ACHN (cell line): ENCODE measurements at places on chromosomes 3 and 15.

DNA sequence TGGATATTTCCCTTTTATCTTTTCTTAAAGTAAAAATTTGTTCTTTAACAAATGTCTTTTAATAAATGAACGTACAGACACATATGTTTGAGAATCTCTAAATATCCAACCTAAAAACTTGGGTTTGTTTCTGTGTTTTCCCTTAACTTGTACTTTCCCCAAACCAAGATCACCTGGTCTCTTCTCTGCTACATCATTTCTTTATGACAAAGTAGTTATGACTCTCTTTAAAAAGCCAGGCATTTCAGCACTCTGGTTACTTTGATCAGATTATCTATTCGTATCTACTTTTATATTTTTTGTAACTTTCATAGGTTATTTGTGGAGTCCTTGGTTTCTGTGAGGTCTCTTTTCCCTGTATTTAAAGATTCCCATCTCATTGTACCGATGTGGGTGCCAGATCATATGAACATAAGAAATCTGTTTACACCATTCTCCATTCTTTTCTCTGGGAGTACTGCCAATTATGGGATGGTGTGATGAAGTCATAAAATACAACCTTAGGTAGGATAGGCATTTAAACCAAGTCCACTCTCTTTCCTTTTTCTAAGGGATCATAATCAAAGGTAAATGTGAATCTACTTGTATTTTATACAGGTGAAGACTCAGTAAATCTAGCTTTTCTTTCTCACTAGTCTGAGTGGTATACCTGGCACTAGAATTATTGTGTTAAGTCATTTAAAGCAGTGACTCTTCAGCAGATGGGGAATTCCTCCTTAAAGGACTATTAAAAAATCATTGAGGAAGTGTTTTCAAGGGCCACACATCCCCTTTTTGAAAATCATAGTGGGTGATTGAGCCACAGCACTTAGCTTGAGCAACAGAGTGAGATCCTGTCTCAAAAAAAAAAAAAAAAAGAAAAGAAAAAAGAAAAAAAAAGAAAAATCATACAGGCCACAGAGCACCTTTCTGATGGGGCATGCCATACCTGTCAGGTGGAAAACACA is 12.4 kb upstream of the NFKBIZ start:
- DNase-seq, result no peak

GRCh38 chr15:73941449-73941848 is 15.2 kb downstream of the LOXL1 start:
- no peak for DNase-seq

- no peak for DNase-seq
Observed at GRCh38 chr3:87126321-87126720, 100.8 kb upstream of the CHMP2B start.

GRCh38 chr15:74168711-74169126 is 4.8 kb upstream of the ISLR start:
- no peak for DNase-seq

- no peak for DNase-seq
Observed at GRCh38 chr15:89018207-89018606, 70.0 kb upstream of the ABHD2 start.

- DNase-seq, result no peak
Observed at GRCh38 chr3:171293142-171293782, 166.9 kb downstream of the TNIK start.

- DNase-seq, result peak; percentile 51
Observed at GRCh38 chr3:101574388-101575112, 570 bp downstream of the PCNP start.

DNA sequence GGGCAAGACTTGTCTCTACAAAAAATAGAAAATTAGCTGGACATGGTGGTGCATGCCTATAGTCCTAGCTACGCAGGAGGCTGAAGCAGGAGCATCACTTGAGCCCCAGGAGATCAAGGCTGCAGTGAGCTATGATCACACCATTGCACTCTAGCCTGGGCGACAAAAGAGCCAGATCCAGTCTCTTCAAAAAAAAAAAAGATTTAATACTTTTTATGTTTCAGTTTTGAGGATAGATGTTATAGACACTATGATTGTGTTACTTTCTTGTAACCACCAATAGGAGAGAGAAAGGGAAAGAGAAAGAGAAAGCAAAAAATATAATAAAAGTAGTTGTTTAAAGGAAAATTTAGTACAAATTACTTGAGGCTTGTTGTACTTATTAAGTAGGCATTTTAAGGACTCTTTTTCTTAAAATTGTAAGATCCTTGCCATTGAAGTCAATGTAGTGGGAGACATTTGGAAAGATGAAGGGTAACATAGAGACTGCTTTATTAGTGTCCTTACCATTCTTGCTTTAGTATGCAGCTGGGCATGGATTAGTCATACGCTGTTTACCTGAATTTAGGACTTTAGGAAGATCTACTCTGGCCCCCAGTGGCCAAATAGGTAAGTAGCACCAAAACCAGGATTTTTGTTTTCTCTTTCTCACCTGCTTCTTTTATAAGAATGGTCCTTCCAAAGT is 35.1 kb upstream of the ZDHHC23 start:
- DNase-seq, result peak; percentile 73

DNA sequence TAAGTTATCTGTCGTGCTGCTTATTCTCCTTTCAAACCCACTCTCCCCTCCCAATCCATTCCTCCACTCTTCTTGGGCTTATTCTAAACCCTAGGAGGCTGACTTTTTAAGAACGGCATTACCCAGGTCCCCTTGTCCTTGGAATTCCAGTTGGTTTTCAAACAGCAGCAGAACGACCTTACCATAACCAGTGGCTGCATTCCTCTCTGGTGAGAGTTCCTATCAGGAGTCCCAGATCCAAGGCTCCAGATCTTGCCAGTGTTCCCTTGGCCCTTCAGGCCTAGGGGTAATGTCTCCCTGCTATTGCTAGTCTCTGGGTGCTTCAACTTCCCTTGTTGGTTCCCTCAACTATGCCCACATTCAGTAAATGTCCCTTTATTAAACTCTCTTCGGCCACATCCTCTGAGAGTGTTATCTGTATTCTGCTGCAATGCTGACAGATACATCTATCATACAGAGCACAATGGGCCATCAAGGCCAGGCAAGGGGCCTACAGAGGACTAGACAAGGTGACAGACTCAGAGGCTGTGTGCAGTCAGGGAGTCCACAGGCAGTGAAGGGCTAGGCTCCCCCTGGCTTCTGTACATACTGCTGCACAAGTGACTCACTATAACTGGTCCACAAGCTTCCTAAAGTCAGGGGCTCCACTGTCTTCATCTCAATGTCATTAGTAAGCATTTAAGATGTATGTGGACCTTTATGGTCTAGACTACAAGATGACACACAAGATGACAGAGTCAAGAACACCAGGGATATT is 10.1 kb downstream of the LYSMD2 start:
- peak; percentile 50 for DNase-seq
